ENCODE measurements at places on chromosomes 11 and 22. TPM values are rescaled to one million over a fixed set of nuclear protein-coding genes. Genes with fewer than 3 reads are reported as not detected.

The MMP11 gene
- total RNA-seq = 17.0 TPM

DNA sequence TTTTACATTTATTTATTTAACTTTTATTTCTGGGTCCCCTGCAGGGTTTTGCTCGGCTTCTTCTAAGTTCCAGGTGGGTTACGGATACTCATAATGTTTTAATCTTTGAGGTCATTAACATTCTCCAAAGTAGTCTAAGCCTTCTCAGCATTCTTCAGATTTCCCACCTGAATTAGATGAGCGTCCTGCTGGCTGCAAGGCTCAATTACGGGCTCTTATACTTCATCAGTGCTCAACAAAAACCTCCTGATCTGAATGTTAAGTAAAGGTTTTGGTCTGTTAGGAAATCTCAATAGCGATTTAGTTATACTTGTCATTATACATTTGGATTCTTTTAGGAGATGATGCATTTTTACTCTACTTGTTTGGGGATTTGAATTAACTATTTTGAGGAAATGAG, 27.3 kb upstream of the NFRKB start:
- H3K27ac ChIP-seq = no peak overlapping the region
- H3K4me1 ChIP-seq = no peaks in the 10 kb centered on the region
- no peak for DNase-seq
- no peaks in the 10 kb centered on the region for H3K27me3 ChIP-seq

DNA sequence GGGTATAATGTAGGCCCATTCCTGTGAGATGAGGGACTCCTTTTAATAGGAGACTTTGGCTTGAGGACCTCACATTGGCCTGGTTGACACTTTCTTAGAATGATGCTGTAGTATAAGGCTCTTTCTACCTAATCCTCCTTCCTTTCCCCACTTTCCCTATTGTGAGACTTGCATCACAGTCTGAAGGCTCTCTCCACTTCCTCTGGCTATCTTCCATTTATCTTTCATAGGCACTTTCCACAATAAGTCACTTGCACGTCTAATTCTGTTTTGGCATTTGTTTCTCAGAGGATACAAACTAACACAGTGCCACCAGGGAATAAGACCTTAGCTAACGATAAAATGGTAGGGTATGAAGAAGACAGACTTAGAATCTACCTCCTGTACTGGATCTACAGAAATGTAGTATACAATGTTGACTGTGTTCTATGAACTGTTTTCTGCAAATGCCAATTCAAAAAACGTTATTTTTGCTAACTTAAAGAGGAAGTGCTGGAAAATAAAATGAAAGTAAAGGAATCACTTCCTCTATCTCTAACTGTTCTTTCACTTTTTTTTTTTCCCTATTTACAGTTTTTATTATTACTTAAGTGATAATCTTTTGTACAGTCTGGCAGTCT, 17.9 kb upstream of the PDE3B start:
- no peak overlapping the region for H3K4me3 ChIP-seq
- no peaks in the 10 kb centered on the region for H3K27me3 ChIP-seq
- H3K36me3 ChIP-seq = no peaks in the 10 kb centered on the region
- no peak overlapping the region for H3K27ac ChIP-seq
- H3K4me1 ChIP-seq = no peaks in the 10 kb centered on the region

GRCh38 chr11:44977493-44977984, 26.9 kb upstream of the TP53I11 start:
- no peaks in the 10 kb centered on the region for H3K36me3 ChIP-seq
- no peak overlapping the region for H3K27ac ChIP-seq
- no peak for DNase-seq
- peaks cover 49% of the 10 kb centered on the region for H3K4me1 ChIP-seq
- no peak overlapping the region for H3K4me3 ChIP-seq

Measured in heart left ventricle (tissue), 16 donors.